HEK293T (cell line): ENCODE measurements at places on chromosomes 5 and 9.
A peak's percentile ranks its signal among the peaks of the same experiment; 100 is the strongest.

DNA sequence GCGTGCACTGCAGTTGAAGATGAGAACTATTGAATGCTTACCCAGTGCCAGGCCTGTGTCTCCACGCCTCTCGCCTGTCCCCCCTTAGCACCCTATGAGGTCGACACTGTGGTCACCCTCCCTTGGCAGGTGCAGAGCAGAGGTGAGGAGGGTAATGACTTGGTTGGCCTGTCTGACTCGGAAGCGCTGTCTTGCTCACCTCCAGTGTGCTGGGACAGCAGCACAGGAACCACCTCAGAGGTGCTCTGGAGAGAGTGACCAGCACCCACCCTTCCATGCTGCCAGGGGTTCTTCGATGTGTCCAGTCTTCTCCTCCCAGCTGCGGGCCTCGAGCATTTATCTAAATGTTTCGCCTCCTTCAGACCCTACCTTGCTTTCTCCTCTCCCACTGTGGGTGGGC lies 178.3 kb upstream of the IRX2 start:
- no peak for DNase-seq

DNA sequence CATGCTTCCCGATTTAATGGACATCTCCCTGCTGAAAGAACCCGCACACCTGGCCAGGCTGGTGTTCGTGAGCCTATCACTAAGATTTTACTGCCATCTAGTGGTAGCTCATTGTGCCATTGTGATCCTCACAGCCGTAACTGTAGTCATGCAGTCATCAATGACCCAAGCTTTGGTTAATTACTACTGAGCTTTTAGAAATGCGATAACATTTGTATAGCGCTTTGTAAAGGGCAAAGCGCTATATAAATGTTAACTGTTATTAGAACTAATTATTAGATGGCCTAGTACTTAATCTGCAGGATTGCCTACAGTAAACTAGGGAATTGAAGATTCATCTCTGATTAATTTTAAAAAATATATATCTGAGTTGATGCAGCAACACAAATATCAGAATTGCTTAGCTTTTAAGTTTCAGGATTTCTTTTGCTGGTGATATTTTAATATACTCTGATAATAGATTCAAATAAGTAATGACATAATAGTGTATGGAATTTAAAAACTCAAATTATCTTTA lies 90.2 kb downstream of the HACD4 start:
- DNase-seq = peak; percentile 76

GRCh38 chr9:86424251-86424891 lies 70.2 kb upstream of the TUT7 start:
- no peak for DNase-seq

- no peak for DNase-seq
Measured at GRCh38 chr5:175874462-175875139, 3.2 kb downstream of the CPLX2 start.

DNA sequence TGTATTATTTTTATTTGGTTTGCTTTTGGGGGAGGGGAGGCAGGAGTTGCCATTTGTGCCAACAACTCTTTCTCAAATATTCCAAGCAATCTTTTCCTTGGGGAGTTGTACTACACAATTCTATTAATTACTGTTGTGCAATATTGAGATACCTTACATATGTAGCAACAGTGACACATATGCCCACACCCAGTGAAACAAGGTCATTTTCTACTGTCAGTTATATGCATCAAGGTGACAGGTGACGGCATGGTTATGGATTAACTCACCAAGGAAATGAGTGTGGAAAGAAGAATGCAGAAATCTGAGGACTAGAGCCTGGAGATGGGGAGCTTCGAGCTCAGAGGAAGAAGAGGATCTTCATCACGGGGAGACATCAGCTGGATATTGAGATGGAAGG lies 17.9 kb upstream of the MSMP start:
- DNase-seq = no peak

- no peak for DNase-seq
Measured at GRCh38 chr5:103890313-103890712, 327.7 kb upstream of the NUDT12 start.

DNA sequence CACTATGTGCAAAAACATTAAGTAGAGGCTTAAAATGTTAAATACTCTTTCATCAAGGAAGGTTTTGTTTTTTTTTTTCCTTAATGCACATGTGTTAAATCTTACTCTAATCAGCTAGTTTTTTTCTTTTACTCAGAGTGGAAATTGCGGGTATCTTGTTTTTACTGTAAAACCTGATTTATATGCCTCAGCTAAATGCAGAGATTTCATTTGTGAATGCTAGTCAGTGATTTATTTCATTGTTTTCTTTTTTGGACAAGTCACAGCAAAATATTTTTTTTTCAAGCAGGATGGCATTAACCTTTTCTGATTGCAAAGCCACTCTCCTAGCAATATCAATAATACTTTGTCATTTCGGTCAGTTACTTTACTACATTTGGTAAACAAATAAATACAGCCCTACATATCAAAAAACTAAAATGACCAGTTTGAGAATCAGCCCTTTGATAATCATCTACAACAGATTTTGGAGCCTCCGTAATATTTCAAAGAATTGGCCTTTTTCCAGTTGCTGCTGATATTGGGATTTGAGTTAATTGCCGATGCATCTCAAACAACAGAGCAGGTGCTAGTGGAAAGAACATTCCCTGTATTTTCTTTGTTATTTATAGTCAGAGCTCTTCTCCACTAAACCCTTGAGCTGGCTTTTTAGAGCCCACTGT lies 579.2 kb upstream of the ZNF608 start:
- DNase-seq = no peak

DNA sequence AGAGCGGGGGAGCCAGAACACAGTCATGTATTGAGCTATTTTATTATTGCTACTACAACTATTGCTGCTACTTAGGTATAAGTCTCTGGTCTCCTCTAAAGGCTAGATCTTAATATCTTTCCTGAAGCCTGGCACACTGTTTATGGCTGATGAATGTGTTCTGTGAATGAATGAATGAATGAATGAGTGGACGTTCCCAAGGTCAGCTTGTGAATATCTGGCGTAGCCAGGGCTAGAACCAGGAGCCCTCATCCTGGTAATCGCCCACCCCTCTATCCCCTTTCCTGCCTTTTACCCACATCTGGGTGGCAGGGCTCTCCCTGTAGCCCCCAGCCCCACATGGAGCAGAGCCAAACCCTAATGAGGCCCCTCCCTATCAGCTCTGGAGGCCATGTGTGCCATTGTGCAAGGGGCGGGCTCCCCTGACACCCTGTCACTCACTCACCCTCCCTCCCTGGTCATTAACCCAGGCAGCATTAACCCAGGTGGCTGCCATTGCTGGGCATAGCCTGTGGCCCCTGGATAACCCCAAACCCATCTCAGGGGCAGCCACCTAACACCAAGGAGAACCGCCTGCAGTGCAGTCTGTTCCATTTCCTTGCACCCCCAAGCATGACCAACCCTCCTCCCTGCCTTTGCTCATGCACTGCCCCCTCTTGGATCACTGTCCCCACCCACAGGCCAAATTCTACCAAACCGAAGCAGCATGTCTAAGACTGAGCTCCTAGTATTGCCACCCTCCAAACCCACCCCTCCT lies 2.0 kb upstream of the AKNA start:
- no peak for DNase-seq

GRCh38 chr9:71146511-71146910 lies 25.1 kb upstream of the TRPM3 start:
- DNase-seq = no peak

DNA sequence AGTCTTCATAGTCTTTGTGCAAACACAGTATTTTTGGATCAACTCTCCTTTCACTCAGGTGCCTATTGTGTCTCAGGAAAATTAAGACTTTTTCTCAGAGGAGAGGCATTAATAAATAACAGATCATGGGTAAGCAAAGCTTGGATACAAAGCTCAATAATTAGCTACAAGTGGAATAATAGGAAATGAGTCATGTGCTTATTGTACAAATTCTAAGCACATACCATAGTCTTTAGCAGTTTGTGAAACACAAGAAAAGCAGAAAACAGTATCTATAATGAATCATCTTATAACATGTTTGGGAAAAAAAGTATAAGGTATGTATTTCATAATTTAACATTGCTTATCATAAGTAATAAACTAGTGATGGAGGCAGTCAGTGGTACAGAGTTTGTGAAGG lies 477.0 kb downstream of the CDH10 start:
- no peak for DNase-seq

DNA sequence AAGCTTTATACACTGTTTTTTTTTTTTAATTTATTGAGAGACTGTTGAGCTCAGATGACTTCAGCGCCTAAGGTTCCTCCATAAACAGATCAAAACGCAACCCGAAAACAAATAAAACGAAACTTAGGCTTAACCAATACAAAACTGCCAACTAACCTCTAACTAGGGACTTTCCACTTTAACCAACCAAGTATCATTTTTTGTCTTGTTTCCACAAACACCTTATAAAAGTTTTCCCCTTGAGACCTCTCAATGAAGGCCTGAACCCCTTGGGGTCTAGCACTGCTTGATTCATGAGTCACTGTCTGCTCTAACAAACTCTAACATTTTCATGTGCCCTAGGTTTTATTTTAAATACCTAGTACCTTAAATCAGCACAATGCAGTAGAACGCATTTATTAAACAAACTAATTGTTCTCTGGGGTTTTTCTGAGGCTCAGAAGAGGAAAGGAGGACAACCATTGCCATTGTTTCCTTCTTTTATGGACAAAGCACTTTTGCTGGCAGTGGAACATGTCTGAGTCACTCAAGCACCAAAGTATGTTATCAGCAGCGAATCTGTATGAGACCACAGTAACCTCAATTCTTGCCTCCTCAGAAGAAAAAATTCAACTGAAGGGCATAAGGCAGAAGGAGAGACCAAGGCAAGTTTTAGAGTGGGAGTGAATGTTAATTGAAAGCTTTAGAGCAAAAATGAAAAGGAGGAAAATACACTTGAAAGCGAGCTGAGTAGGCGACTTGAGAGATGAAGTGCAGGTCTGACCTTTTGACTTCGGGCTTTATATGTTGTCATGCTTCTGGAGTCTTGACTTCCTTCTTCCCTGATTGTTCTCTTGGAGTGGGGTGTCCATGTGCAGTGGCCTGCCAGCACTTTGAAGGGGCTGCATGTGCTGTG lies 97.7 kb upstream of the HCN1 start:
- no peak for DNase-seq

GRCh38 chr9:125942125-125942524 lies 195.0 kb downstream of the PBX3 start:
- DNase-seq = no peak

GRCh38 chr9:109639674-109640579 lies 140.1 kb upstream of the PALM2AKAP2 start:
- peak; percentile 22 for DNase-seq

GRCh38 chr9:115391168-115391825 lies 273.3 kb upstream of the TNC start:
- DNase-seq = no peak

- DNase-seq = no peak
Measured at GRCh38 chr5:148963664-148964063, 99.2 kb downstream of the SH3TC2 start.

- DNase-seq = no peak
Measured at GRCh38 chr5:138844812-138845513, 30.2 kb downstream of the LRRTM2 start.

DNA sequence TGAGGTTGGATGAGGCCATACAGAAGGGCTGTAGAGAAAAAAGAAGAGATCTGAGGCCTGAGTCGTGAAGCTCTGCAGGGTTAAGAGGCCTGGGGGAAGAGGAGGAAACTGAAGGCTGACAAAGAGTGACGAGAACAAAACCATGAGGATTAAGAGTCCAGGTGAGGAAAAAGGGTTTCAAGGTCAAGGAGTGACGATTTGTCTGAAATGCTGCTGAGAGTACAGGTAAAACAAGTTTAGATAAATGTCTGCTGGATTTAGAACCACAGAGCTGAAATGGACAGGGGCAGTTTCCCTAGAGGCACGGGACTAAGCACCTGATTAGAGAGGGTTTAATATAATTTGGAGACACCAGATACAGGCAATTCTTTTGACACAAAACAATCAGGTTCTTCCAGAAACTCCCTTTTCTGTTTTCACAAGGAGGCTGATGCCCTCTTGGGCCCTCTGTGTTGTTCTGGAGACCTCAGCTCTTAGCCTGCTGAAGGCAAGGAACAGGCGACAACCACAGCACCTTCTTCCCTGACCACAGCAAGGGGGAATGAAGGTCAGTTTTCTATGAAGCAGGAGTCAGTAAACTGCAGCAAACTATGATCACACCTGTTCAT lies 14.6 kb upstream of the GCNT1 start:
- DNase-seq = no peak

DNA sequence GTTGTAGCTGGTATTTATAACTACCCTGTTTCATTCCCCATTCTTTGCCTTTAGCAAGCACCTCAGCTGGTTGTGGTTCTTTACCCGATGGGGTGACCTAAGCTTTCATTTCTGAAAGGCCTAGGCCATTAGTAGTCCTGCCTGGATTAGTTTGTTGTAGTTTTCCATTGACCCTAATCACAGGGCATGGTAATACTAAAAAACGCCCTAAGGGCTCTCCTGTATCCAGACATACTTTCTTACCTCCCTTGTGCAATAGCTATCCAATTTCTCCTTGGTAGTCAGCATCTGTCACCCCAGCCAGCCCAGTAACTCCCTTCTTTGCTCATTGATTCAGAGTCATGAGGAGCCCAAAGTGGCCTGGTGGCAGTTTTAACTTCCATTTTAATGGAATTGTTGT lies 24.0 kb downstream of the TMOD1 start:
- DNase-seq = no peak

DNA sequence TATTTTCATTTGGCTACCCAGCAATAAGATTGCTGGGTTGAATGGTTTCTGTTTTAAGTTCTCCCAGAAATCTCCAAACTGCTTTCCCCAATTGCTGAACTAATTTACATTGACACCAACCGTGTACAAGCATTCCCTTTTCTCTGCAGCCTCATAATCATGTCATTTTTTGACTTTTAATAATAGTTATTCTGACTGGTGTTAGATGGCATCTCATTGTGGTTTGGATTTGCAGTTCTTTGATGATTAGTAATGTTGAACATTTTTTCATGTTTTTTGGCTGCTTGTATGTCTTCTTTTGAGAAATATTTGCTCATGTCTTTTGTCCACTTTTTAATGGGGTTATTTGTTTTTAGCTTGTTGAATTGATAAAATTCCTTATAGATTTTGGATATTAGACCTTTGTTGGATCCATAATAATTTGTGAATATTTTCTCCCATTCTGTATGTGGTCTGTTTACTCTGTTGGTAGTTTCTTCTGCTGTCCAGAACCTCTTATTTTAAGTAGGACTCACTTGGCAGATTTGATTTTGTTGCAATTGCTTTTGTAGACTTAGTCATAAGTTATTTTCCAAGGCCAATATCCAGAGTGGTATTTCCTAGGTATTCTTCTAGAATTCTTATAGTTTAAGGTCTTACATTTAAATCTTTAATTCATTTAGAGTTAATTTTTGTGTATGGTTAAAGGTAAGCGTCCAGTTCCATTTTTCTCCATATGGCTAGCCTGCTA lies 793.7 kb downstream of the BRINP1 start:
- DNase-seq = no peak

DNA sequence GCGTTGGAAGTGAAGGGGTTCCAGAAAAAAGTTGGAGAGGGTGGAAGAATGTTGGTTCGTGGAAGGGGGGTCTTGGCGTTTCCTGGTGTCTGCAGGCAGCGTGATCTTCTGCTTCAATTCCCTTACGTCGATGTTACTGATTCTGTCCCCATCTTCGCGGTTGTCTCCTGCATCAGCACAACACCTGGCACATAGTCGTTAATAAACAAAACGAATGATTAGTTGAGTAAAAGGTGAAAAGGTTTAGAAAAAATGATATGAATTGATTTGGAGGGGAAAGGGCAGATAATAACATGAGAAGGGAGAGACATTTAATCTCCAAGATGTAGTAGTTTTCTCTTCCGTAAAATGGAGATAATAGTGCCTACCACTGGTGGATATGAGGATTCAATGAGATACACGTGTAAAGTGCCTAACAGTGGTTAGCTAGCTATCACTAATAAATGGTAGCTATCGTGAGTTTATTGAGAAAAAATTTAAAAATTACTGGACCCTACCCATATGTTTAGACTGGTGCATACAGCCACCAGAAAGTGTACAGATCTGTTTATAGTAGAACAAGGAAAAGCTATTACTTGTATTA lies 556 bp downstream of the MTREX start:
- peak; percentile 24 for DNase-seq
